ENCODE measurements at places on chromosomes 2 and 18.

- no peak for DNase-seq
These were observed 65.3 kb upstream of the TAF1B start for GRCh38 chr2:9778012-9778411.

DNA sequence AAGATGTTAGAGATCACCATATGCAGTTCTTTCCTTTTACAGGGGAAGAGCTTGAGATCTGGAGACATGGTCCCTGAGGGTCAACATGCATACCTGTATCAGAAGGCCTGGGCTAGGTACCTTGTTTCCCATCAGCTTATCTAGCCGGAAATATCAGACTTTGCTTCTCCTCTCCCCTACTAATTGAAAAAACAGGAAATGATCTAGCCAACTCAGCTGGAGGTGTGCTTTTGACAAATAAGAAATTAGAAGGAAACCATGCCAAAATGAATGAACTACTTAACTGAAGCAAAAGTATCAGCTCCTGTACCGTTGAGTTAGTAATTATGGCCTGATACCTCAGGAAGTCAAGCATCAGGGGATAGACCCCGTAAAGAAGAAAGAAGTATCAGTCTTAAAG is 20.4 kb downstream of the PKP4 start:
- DNase-seq: no peak

- DNase-seq: no peak
These were observed 6.0 kb upstream of the UGT1A5 start for GRCh38 chr2:233706720-233707119.

- DNase-seq: no peak
These were observed 59.4 kb upstream of the LRPPRC start for GRCh38 chr2:44055229-44055628.

DNA sequence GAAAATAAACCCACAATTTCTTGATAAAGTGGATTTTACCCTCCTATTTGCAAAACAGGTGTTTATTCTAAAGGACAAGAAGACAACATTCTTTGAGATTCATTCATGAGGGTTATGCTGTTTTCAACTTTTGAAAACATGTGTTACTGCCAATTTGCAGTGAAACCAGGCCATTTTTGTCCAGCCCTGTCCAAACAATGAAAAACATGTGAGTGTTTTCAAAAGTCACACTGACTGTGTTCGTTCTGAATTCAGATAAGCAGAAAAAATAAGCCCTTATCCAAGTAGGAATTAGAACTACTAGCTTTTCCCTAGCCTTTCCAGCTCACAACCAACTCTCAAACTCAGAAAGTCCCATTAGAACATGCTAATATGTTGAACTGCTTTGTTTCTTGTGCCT is 148.1 kb upstream of the PID1 start:
- DNase-seq: no peak

DNA sequence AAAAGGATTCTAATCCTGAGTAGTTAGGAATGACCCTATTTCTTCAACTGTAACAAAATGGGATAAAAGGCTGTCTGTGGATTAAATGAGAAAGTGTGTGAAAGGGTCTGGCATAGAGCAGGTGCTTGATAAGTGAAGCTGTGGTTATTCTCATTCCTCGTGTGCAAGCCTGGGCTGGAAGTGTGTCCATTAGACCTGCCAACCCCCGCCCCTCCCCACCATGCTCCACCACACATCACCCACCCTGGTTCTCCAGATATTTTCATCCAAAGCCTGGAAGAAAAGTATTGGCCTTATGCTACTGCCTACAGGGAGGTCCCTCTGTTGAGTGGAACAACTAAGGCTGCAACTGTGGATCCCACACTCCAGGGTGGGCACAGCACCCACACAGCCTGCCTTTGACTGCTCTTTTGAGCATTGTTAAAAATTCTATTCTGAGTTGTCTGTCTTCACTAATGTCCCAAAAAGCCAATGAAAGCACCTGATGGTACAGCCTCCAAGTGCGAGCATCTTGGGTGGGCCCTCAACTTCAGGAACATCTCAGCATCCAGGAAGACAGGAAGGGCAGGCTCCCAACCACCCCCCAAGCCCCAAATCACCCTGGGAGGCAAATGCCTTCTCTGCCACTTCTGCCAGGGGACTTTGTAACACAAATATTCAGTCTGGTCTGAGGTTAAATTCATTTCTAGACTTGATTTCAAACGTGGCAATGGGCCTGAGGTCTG is 102.8 kb upstream of the PPP1CB start:
- DNase-seq: no peak

DNA sequence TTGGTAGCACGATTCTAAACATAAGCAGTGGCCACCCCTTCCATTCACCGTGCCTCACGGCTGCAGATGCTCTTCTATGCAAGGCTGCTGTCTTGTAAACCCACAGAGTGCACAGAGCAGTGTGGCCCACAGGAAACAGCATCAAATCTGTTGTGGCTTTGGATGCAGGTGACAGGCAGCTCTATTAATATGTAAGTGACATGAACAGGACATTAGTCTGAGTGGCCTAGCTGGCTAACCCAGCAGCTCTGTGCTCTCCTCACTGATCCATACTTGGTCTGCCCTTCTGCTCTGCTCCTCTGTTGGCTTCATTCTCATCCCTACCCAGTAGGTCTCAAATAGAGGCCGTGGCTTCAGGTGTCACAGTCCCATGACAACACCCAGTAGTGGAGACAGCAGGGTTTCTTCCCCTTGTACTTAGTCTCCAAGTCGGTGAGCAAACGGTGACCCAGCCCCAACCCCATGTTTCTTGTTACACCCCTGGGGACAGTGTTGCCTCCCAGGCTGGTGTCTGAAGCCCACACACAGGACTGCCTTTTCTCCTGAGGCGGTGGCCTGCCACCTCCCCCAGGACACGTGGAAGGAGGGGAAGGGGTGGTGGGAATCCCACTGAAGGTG is 5.8 kb downstream of the SH3RF3 start:
- no peak for DNase-seq

GRCh38 chr18:73235921-73236320 is 368.1 kb upstream of the NETO1 start:
- DNase-seq: no peak

DNA sequence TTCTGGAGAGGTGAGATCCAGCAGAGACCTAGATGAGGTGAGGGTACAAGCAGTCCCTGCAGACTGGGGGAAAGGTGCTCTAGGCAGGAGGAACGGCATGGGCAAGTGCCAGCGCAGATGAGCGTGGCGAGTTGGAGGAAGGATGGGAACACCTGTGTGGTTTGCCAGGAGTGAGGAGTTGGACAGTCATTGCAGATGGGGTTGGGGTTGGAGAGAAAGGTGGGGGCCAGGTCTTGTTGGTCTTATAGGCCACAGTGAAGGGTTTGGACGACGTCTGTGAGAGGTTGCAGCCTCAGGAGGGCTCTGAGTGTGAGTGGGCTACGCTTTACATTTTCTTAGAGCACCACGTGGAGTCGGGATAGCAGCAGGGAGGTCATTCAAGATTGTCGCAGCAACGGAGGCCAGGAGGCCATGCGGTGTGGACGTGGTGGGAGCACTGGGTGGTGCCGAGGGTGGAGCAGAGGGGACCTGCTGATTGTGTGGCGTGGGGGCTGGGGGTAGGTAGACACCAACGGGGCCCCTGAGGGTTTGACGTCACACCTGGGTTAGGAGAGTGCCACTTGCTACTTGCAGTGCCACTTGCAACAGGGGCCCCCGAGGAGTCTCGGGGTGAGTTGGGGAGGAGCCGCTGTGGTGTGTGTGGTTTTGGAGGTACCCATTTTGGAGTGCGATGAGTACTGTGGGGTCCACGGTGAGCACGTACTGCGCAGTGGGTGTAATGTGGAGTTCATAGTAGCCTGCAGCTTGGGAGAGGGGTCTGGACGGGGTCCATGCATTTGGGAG is 66.2 kb downstream of the LPIN1 start:
- DNase-seq: no peak

GRCh38 chr18:37497853-37498518 is 67.6 kb downstream of the CELF4 start:
- no peak for DNase-seq

DNA sequence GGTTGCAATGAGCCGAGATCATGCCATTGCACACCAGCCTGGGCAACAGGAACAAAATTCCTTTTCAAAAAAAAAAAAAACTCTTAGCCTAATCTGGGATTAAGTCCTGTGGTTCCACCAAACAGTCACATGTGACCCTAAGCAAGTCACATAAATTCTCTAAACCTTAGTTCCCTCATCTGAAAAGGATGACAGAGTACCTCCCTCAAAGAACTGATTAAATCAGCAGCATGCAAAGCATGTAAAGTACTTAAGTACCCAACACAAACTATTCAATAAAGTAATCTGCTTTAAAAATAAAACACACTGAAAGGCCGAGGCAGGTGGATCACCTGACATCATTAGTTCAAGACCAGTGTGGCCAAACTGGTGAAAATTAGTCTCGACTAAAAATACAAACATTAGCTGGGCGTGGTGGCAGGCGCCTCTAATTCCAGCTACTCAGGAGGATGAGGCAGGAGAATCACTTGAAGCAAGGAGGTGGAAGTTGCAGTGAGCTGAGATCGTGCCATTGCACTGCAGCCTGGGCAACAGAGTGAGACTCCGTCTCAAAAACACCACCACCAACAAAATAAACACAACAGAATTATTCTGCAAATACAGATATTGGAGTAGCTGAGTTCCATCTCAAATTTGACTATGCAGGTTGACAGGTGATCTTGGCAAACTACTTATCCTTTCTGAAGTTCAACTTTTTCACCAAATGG is 7.0 kb downstream of the USP34 start:
- no peak for DNase-seq

GRCh38 chr2:42171396-42171980 is 2.3 kb downstream of the EML4 start:
- no peak for DNase-seq

GRCh38 chr18:6942742-6943141 is 174.9 kb downstream of the LAMA1 start:
- no peak for DNase-seq

GRCh38 chr2:30710016-30710415 is 97.2 kb downstream of the CAPN13 start:
- no peak for DNase-seq

All from NCI-H2029 (cell line).